ENCODE measurements at places on chromosomes 6 and 20. TPM values are rescaled to one million over a fixed set of nuclear protein-coding genes. Genes with fewer than 3 reads are reported as not detected.

The PNPLA1 gene
- total RNA-seq: not detected

The PDE10A gene
- total RNA-seq: 92.0 TPM

The PAX1 gene
- not detected for total RNA-seq

The C4B gene
- 8.8 TPM for total RNA-seq

The CCR6 gene
- not detected for total RNA-seq

The HDGFL1 gene
- total RNA-seq: not detected

The SYTL3 gene
- 2.5 TPM for total RNA-seq

Measured in parietal lobe (tissue), 2 donors.